Breast epithelium (tissue), 4 donors: ENCODE measurements at places on chromosomes 7 and 10.

DNA sequence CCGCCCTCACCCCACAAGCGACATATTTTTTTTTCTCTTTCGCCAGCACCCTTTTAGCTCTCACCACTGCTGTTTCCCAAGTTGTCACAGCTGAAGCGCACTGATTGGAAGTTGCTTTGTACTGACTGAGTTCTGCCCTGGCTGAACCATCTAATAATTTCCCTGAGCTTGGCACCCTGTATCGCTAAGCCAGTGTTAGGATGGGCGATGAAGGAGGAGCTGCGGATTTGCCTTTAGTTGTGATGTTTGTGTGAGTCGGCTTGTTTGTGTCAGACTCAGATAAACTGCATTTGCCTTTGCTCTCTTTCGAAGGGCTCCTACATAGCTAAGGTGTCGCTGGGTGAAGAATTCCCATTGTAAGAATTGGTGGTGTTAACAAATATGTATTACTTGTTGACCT, 1.3 kb upstream of the ATXN7L1 start:
- no peak for DNase-seq

- DNase-seq: peak; percentile 56
Observed at GRCh38 chr10:96513698-96514561, at the start of gene TLL2. TLL2 (minus strand) TSS chr10:96513926; CDS start chr10:96513685, 241 bp downstream.

DNA sequence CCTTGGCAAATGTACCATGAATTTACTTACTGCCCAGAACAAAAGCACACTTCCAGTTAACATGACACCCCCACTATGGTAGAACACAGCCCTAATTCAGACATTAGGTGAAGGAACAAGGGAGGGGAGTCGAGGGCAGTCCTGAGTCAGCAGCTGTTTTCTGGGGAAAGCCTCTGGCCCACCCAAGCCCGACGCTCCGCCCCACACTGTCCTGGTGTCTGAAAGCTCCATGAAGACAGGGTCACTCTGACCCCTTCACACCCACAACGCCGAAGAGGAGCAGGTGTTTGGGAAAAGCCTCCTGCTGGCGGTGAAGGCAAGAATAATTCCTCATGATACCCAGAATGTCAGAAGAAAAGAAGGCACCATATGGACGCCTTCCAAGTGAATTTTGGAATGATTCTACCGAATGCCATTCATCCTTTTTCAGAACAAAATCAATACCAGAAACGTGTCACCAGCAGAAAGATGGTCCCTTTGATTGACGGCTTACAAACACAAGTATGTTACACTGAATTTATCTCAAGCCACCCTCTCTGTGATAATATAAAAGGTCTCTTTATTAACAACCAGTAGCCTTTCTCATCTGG, 172.1 kb downstream of the DIP2C start:
- DNase-seq: no peak

DNA sequence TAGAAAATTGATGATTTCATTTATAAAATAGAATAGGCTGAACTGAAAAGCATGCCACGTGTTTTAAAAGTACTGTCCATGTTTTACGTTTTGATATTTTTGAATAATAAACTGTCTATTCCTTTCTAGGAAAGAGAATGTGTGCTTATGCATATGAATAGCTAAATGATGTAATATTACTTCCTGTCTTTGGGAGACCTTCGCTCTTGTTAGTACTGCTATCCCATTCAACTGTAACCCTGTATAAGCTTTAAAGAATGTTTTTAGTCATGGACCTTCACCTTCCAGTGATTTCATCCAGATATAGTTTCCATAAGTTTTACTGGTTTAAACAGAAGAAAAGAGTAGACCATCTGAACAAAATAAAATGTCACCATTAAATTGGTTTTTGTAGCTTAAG, 274.4 kb upstream of the SEMA3A start:
- no peak for DNase-seq

- DNase-seq: no peak
Observed at GRCh38 chr7:154907651-154908620, 95.0 kb downstream of the PAXIP1 start.

GRCh38 chr7:30764030-30764975, 6.9 kb upstream of the MINDY4 start:
- no peak for DNase-seq

DNA sequence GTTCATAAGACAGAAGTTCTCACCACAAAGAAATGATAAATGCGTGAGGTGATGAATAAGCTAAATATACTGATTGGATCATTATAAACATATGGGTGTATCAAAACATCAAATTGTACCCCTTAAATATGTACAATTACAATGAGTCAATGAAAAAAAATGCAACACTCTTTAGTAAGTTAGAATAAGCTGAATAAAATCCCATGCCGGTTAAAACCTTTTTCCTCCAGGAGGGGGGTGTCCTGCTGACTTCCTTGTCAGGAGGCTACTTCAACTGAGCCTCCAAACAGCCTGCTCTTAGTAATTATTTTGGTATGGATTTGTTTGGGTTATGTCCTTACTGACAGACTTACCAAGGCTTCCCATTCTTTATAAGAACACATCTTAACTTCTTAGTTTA, 649.1 kb downstream of the INHBA start:
- no peak for DNase-seq

DNA sequence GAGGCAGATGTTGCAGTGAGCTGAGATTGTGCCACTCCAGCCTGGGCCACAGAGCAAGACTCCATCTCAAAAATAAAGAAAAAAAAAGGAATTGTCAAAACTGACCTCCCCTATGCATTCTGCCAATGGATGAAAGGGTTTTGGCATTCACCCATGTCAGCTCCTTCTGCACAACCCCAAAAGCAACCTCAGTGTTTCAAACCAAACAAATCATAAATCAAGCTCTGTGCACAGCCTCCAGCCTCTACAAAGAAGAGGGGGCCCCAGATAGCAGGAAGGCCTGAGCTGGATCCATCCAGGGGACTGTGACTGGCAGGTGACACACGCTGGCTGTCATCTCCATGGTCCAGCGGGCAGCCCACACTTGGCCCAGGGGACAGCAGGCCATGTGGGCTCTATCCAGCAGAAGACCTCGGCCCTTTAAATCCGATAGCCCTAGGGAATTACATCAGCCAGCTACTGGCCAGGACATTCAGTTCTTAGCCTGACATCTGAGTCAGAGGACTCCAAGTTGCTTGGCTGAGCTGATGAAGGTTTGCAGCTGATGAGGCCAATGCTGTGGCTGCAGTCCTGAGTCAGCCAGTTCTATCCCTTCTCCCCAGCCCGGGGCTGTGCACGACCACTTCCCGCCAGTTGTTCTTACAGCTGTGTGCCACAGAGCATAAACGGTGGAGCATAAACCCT, 52.0 kb upstream of the FIGNL1 start:
- DNase-seq: peak; percentile 40

DNA sequence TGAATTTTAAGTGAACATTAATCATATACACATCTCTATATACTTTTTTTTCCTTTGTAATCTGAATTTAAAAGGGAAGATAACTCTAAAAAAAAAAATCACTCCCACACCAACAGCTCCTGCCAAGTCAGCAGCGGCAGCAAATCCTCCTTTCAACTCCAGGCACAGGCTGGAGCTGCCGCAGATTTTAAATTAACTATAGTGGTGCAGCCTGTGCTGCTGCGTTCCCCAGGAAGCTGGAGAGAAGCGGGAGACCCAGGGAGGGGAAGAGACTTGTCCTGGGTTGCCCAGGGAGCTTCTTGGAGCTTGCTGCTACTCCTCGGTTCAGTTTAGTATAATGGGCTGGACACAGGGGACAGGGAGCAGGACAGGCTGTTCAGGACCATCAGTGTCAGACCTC, 32.6 kb upstream of the HSPB1 start:
- DNase-seq: no peak

DNA sequence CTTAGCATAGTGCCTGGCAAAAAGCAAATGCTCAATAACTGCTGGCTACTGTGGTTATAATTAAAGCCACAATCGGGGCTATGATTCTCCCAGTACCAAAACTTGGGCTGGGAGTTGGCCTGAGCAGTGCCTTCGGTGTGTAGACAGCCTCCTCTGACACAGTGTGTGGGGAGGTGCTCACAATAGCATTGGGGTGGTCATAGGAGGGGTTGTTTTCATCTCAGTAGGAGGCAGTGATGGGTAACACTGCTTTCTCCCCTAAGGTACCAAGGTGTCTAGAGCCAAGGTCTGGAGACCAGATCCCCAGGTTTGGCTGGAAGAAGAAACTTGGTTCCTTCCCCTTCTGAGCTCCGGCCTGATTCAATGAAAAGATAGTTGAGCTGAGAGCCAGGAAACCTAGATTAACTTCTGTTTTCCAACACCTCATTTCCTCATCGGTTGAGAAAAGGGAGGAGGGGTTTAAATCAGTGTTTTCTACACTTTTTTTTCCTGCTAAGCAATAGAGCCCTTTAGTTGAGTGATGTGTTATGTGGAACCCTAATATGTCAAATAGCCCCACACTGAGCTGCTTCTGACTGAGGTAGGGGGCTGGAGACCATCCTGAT, 68.2 kb downstream of the LRMDA start:
- no peak for DNase-seq

GRCh38 chr7:69668339-69668870, 70.1 kb downstream of the AUTS2 start:
- DNase-seq: no peak

DNA sequence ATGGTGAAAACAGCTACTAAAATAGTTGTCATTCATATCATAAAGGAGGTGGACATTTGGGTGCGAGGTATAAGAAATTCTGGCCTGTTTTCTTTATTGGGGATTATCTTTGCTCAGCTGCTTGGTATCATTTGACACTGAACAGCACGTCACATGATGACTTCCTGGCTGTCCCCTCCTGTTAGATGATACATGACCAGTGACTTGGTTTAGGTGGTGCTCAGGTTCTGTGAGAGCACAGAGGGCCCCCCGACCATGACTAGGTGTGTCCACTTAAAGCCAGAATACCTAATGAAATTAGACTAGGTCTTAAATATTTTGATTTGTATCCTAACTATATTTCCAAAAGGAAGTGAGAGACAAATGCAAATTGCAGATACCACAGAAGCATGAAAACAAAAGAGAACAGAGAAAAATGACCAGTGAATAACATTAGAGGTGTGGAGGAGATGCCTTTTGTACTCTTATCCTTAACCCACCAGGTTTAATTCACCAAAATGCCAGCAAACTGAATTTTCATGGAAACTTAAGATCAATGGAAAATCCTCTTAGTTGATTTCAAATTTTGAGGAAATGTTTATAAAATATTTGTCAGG, 50.6 kb upstream of the GJD4 start:
- no peak for DNase-seq

DNA sequence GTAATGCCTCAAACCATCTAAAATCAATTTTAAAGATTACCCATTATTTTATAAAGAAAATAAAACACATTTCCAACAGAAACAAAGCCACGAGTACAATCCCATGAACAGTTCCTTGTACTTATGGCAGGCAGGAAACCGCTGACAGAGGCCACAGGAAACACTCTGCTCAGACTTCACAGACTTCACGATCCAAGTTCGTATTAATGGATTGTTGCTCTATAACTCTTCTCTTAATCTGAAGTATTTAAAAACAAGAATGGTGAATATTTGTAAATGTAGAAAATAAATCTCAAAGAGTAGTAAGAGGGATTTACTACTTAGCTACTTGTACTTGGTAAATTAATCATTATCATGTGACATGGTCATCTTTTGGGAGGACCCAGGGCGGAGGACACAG, 78.3 kb downstream of the SNX10 start:
- no peak for DNase-seq
